Fibroblast of lung (primary cell): ENCODE measurements at places on chromosomes 6 and 20.

GRCh38 chr20:14543040-14543439, 205.6 kb upstream of the FLRT3 start:
- peak; percentile 23 for DNase-seq

DNA sequence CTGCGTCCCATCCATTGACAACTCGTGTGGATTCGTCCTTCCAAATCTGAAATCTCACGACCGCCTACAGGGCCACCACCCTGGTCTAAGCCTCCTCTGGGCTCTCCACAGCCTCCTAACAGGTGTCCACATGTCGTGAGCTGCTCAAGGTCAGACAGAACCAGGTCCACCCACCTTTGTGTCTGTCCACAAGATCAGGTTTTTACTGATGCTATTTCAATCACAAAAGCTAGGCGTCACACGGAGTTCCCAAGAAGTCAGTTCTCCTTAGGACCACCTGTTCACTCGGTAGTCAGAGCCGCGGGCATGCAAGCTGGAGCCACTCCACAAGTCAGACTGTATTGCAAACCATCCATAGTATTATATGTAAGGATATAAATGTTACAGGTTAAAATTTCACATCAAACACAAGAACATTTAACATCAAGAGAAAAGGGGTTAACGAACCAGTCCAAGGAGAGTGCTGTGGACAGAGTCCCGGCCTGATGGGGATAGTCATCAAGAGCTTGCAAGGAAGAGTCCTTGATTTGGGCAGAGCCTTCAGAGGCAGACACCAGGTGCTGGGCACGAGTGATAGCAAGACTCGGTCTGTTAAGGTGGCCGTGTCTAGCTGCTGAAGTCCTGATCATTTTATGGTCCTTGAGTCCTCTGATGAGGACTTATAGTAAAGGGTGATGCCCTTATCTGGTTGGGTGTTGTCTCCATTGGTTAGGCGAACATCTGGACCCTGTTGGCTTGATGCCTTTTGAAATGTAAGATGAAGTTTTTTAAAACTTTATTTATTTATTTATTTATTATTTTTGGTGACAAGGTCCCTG, 731 bp upstream of the DNPH1 start:
- no peak for DNase-seq

DNA sequence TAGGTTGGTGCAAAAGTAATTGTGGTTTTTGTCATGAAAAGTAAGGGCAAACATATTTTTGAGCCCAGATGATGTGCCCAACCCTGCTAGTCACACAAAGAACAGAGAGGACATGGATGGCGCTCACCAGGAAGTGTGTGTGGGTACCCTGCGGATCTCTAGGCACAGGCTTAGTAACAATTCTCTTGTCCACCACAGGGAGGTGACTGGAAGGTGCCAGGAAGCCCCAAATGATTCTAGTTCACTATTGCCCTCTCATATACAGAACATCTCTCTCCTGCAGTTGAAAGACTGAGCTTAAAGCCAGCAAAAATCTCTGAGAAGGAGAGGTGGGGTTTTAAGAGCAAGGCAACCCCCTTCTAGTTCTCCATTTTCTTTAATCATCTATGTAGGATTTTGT, 272.1 kb upstream of the TAB2 start:
- no peak for DNase-seq

DNA sequence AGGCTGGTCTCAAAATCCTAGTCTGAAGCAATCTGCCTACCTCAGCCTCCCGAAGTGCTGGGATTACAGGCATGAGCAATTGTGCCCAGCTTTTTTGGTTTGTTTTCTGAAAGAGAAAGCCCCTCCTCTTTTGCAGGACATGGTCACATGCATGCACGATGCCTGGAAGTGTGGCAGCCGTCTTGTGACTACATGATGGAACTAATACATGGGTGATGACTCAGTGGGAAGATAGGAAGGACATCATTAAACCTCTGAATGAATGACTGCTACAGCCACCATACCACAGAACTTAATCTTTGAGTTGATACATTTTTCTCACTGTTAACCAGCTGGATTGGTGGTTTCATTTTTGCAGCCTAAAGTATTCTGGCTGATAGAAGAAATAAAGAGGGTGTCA, 13.4 kb upstream of the CTNNBL1 start:
- DNase-seq: peak; percentile 19

GRCh38 chr6:153625089-153625488, 414.0 kb upstream of the OPRM1 start:
- peak; percentile 5 for DNase-seq

DNA sequence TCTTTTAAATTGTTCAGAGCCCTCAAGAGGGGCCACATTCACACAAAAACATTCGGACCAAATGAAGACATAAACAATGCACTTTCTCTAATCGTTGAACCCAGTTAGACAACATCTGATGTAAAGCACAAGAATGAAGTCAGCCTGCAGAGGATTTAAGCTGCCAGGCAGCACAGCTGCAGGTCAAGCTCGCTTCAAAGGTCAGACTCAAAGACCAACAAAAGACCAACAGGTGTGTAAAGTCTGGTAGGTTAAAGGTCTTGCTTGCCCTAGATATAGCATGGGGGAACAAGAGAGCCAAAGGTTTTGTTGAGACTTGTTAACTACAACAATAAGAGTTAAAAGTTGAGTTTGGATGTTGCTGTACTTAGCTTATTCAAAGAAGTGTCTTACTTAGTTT, 26.7 kb upstream of the MYLIP start:
- DNase-seq: no peak

GRCh38 chr6:105994118-105994590, 92.0 kb upstream of the PRDM1 start:
- peak; percentile 69 for DNase-seq

DNA sequence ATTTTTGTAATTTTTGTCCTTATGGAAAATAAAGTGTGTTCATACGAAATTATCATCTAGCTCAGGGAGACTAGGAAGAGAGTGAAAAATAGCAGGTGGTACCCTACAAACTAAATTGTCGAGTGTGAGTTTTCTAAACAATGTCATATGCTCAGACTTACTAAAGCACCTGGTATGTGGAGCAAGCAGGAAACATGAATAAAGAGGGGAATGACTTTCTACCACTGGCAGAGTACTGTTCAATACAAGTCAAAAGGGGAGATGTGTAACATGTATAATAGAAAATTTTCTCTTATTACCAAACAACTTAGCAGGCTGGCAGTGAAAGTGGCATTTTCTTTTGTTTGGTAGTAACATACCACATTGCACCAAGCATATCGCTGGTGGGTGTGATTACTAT, 36.1 kb downstream of the CTNNBL1 start:
- peak; percentile 53 for DNase-seq

GRCh38 chr6:68633281-68633971, 1.7 kb upstream of the ADGRB3 start:
- DNase-seq: no peak

DNA sequence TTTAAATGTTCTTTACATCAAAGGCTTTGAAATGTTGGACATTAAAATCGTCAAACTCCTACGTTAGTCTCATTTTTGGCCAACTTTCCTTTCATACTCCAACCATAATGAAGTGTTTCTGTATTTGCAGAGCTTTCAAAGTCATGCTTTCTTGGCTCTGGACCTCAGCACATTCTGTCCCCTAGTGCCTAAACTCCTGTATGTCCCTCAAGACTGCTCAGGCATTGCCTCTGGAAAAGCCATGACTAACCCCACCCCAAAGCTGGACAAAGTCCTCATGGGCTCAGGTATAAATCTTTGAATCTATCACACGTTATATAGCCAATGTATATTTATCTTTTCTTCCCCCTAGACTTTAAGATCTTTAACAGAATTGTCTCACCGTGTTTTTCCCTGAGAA, 18.9 kb downstream of the IFNGR1 start:
- no peak for DNase-seq

DNA sequence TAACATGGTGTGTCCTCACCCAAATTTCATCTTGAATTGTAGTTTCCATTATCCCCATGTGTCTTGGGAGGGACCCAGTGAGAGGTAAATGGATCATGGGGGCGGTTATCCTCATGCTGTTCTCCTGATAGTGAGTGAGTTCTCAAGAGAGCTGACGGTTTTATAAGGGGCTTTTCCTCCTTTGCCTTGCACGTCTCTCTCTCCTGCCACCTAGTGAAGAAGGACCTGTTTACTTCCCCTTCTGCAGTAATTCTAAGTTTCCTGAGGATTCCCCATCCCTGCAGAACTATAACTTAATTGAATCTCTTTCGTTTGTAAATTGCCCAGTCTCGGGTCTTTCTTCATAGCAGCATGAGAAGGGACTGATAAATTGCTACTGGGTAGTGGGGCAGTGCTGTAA, 789.3 kb downstream of the FRK start:
- no peak for DNase-seq

DNA sequence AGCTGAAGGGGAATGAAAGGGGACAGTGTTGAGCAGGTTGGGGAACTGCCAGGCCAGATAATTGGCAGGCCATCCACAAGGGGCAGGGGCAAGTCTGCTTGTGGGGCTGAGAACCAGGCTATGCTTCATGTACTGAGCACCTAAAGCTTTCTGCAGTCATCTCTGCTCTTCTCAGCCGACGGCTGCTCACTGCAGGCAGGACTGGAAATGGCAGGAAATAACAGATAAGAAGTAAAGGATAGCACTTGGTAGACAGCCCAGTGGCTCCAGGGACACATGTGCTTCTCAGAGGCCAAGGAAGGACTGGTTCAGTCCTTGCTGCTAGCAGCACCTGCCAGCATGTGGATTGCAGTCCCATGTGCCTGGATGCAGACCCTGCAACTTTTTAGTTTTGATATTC, 89.8 kb downstream of the CD164 start:
- no peak for DNase-seq

GRCh38 chr20:57251344-57251743, 15.1 kb downstream of the BMP7 start:
- peak; percentile 24 for DNase-seq
